ENCODE measurements at places on chromosomes 7 and 10.
A peak's percentile ranks its signal among the peaks of the same experiment; 100 is the strongest.

- DNase-seq: no peak
These were observed 880.2 kb upstream of the AUTS2 start for GRCh38 chr7:68718097-68718551.

DNA sequence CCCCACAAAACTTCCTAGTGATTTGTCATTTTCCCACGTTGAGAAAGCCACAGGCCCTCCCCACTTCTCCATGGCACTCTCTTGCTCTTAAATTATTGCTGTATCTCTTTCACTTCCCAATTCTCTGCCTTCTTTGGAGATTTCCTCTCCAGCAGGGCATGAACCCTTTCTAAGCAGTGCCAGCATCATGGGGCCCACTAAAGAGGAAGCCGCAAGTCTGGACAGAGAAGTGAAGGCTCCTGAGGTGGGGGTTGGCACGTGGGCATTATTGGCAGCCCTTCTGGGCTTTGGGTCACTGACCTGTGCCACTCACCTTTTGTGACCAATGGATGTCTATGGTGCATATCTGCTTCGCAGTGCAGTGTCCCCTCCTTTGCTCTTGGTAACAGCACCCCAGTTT is 97.7 kb upstream of the TCF7L2 start:
- no peak for DNase-seq

DNA sequence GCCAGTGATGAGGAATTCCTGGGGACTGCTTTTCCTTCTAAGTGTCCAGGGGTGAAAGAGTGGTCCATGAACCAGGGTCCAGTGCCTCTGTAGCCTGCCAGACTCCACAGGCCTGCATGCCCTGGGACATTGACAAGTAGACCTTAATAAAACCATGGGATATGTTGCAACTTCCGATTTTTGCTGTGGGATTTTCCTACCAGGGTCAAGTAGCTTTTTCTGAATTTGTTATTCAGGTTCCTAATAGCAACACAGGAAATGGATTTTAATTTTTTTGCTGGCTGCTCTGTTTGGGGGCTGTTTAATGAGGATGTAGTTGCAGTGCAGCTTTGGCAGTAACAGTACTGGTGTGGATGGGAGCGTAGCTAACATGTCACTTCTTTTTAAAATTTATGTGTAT is 42.1 kb downstream of the WBP1L start:
- DNase-seq: peak; percentile 34

- DNase-seq: peak; percentile 23
These were observed 16.8 kb downstream of the HNRNPA2B1 start for GRCh38 chr7:26183545-26184280.

- no peak for DNase-seq
These were observed 644 bp upstream of the ABI1 start for GRCh38 chr10:26861205-26861998.

- peak; percentile 16 for DNase-seq
These were observed 45.5 kb upstream of the LRRN3 start for GRCh38 chr7:111045449-111045848.

GRCh38 chr10:113788604-113789083 is 37.2 kb downstream of the PLEKHS1 start:
- peak; percentile 96 for DNase-seq

- DNase-seq: peak; percentile 80
These were observed 113.2 kb downstream of the CDK6 start for GRCh38 chr7:92723205-92723604.

DNA sequence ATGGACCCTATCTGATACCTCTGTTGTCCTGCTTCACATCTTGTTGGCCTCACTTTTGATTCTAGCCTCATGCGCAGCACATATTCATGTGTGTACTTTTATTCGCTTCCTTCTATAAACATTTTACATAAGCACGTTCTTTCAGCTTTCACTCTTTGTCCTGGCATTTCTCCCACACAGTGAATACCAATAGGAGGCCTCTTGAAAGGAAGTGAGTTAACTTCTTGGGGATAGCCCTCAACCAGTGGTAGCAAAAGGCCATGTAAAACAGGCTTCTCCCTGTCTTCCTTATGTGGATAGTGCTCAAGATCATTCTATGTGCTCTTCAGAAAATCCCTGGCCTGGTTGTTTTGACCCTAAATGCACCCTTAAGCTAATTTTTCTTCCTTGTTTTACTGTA is 633.9 kb upstream of the MBL2 start:
- no peak for DNase-seq

GRCh38 chr7:75010036-75010435 is 45.5 kb downstream of the CASTOR2 start:
- DNase-seq: no peak

All from EH (cell line).